ENCODE measurements at places on chromosomes 11 and 22. TPM values are rescaled to one million over a fixed set of nuclear protein-coding genes. Genes with fewer than 3 reads are reported as not detected.

- H3K4me1 ChIP-seq, result no peaks in the 10 kb centered on the region
- no peak for DNase-seq
- H3K27me3 ChIP-seq, result no peaks in the 10 kb centered on the region
- no peaks in the 10 kb centered on the region for H3K36me3 ChIP-seq
- no peak overlapping the region for H3K27ac ChIP-seq
These were observed 2.6 kb downstream of the MS4A3 start for GRCh38 chr11:60059052-60059451.

GRCh38 chr11:17531071-17531600 is 13.1 kb downstream of the USH1C start:
- no peaks in the 10 kb centered on the region for H3K27me3 ChIP-seq
- H3K27ac ChIP-seq, result no peak overlapping the region
- no peak overlapping the region for H3K4me3 ChIP-seq
- DNase-seq, result no peak

GRCh38 chr11:34379079-34379478 is 21.3 kb upstream of the ABTB2 start:
- no peaks in the 10 kb centered on the region for H3K36me3 ChIP-seq
- H3K4me3 ChIP-seq, result no peak overlapping the region
- DNase-seq, result no peak
- H3K27ac ChIP-seq, result no peak overlapping the region

- no peak overlapping the region for H3K4me3 ChIP-seq
- H3K27ac ChIP-seq, result no peak overlapping the region
- peaks cover 25% of the 10 kb centered on the region for H3K4me1 ChIP-seq
- H3K27me3 ChIP-seq, result no peaks in the 10 kb centered on the region
- no peak for DNase-seq
These were observed 134.3 kb downstream of the ELP4 start for GRCh38 chr11:31643857-31644256.

DNA sequence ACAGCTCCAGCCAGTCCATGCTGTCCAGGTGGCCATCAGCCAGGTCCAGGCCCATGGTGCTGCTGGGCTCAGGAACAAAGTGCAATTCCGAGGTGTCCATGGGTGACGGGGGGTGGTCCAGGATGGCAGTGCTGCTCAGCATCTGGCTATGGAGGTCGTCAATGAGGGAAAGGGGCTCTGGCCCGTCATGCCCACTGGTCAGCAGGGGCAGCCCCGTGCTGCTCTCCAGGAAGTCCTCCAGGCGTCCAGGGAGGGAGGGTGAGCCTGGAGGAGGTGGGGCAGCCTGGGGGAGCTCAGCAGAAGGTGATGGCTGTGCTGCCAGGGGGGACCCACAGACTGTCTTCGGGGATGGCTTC is 41.1 kb downstream of the SGSM3 start:
- H3K27ac ChIP-seq, result no peak overlapping the region
- peaks cover 17% of the 10 kb centered on the region for H3K36me3 ChIP-seq
- H3K27me3 ChIP-seq, result no peaks in the 10 kb centered on the region
- no peak overlapping the region for H3K4me3 ChIP-seq

DNA sequence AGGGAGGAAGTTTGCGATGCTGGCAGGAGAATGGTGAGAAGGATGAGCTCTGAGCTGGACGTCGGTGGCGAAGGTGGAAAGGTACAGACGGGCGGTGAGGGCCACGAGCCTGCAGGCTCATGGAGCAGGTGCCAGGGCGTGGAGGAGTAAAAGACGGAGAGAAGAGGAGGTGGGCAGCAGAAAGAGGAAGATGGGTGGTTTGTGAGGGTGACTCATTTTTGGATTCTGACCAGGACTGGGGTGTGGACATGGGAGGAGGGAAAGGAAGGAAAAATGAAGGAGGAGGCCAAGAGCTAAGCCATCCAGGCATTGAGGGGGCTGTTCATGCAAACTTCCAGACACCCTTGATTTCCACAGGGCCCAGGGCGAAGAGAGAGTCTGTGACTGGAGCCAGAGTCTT is 3.5 kb downstream of the ZDHHC24 start:
- DNase-seq, result no peak
- H3K27ac ChIP-seq, result no peak overlapping the region
- no peaks in the 10 kb centered on the region for H3K36me3 ChIP-seq
- H3K4me3 ChIP-seq, result no peak overlapping the region
- H3K4me1 ChIP-seq, result peaks cover 20% of the 10 kb centered on the region

DNA sequence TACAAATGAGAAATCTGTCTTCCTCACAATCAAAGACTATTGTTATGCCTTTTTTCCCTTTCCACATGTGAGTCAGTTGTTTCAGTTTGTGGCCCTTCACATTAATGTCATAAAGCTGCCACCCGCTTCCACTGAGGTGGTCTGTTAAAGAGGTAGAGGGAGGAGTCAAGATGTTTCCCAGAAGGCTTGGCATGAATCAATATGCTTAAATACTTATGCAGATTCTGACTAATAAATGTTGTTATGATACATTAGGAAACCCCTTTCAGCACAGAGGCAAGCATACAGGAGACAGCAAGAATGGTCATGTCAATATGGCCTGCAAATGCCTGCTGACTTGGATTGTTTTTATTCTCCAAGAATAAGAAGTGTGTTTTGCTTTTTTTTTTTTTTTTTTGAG is 6.5 kb downstream of the RTN3 start:
- no peak for DNase-seq
- no peaks in the 10 kb centered on the region for H3K27me3 ChIP-seq
- H3K4me1 ChIP-seq, result peaks cover 49% of the 10 kb centered on the region
- H3K36me3 ChIP-seq, result no peaks in the 10 kb centered on the region
- H3K4me3 ChIP-seq, result no peak overlapping the region

TMA7B gene
- not detected for polyA plus RNA-seq

GRCh38 chr22:33807470-33807869 is 112.8 kb downstream of the LARGE1 start:
- H3K27ac ChIP-seq, result peak overlapping the region; percentile 25
- peaks cover 47% of the 10 kb centered on the region for H3K4me1 ChIP-seq
- H3K36me3 ChIP-seq, result no peaks in the 10 kb centered on the region
- H3K4me3 ChIP-seq, result no peak overlapping the region

DNA sequence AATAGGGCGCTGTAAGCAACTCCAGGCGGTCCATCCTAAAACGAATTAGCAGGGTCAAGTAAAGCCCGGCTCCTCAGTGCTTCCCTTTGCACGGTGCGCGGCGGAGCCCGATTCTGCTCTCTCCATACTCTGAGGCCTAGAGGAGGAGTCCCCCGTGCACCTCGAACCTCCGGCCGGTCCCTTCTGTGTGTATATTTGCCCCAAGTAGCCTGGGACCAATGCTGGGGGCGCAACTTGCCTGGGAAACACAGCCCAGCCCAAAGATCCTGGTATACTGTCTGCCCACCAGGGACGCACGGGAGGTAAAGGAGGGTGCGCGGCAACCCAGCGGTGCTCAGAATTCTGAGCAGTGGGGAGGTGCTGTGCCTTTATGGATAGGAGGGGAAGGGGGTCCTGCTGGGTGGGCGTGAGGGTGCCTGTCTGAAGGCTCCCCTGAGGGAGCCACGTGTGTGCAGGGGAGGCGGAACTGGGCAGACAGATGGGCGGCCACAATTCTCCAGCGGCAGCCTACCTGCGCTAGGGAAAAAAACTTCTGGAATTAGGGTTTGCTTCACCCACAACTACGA is 4.8 kb upstream of the TBX1 start:
- peaks cover 37% of the 10 kb centered on the region for H3K4me1 ChIP-seq
- H3K27ac ChIP-seq, result no peak overlapping the region
- H3K27me3 ChIP-seq, result peaks cover 84% of the 10 kb centered on the region
- DNase-seq, result no peak

- H3K4me3 ChIP-seq, result no peak overlapping the region
- H3K27ac ChIP-seq, result no peak overlapping the region
- DNase-seq, result no peak
- no peaks in the 10 kb centered on the region for H3K36me3 ChIP-seq
- no peaks in the 10 kb centered on the region for H3K4me1 ChIP-seq
These were observed 24.4 kb downstream of the PGA5 start for GRCh38 chr11:61265357-61265756.

DNA sequence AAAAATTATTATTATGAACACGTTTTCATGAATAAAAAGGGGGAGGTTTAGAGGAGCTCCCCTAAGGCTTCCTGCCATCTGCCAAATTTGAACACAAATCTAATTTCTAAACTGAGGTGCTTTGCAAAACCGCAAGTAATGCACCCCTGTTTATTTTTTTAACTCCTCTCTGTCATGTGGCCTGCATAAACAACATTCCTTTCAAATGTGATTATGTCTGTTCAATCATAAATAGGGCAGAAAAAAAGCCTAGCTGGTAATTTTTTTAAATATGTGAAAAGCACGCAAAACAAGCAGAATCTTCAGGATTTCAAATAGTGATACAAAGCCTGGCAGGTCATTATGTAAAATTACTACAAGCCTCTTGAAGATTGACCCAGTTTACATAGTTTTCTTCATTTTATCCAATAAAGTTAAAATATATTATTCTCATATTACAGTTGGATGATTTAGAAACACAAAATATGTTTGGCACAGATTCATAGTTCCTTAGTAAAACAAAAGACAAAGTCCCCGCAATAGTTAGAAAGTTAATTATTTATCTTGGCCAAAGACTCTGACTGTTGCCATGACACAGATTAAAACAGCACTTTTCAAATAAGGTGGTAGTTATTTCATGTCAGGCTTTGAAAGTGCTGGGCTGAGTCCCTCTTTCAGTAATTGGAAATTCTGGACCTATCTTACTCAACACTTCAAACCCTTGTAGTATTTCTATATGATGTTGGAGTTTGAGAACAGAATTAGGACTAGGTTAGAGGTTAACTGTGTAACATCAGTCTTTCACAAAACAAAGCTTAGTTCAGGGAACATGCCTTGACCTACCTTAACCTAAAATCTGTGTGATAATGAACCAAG is 200.3 kb upstream of the MPPED2 start:
- H3K4me1 ChIP-seq, result no peaks in the 10 kb centered on the region
- H3K27ac ChIP-seq, result no peak overlapping the region
- no peaks in the 10 kb centered on the region for H3K36me3 ChIP-seq

KCNJ5 gene
- 1.2 TPM for polyA plus RNA-seq

GRCh38 chr11:118648291-118648690 is 31.2 kb downstream of the TREH start:
- no peaks in the 10 kb centered on the region for H3K27me3 ChIP-seq
- peaks cover 7% of the 10 kb centered on the region for H3K4me1 ChIP-seq
- H3K4me3 ChIP-seq, result no peak overlapping the region
- no peak for DNase-seq
- no peak overlapping the region for H3K27ac ChIP-seq

E2F8 gene
- 0.87 TPM for polyA plus RNA-seq

GRCh38 chr11:65642014-65642671 is 4.2 kb downstream of the SIPA1 start:
- H3K36me3 ChIP-seq, result peaks cover 58% of the 10 kb centered on the region
- no peaks in the 10 kb centered on the region for H3K27me3 ChIP-seq
- no peak for DNase-seq
- H3K27ac ChIP-seq, result no peak overlapping the region
- H3K4me1 ChIP-seq, result peaks cover 49% of the 10 kb centered on the region
- H3K4me3 ChIP-seq, result no peak overlapping the region

ADORA2A gene
- 4.9 TPM for polyA plus RNA-seq

All from heart right ventricle (tissue), 16 donors.